ENCODE measurements at places on chromosomes 5 and 9.

DNA sequence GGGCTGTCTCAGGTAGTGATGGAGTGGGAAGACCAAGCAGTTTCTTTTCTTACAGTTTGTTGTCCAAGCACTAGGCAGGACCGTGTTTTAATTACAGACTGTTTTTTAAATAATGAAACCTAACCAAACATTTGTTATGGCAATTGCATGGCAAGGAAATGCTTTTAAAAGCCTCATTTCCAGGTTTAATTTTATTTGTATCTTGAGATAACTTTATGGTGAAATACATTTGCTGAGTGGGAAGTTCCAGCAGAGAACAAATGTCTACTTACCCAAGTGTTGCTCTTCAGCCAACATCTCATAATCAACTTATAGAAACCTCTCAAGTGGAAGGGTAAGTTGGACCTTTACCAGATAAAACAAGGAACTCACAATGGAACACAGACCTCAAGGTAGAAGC is 11.8 kb upstream of the LHFPL2 start:
- DNase-seq, result no peak

GRCh38 chr5:158283397-158283796 is 424.5 kb upstream of the CLINT1 start:
- DNase-seq, result no peak

DNA sequence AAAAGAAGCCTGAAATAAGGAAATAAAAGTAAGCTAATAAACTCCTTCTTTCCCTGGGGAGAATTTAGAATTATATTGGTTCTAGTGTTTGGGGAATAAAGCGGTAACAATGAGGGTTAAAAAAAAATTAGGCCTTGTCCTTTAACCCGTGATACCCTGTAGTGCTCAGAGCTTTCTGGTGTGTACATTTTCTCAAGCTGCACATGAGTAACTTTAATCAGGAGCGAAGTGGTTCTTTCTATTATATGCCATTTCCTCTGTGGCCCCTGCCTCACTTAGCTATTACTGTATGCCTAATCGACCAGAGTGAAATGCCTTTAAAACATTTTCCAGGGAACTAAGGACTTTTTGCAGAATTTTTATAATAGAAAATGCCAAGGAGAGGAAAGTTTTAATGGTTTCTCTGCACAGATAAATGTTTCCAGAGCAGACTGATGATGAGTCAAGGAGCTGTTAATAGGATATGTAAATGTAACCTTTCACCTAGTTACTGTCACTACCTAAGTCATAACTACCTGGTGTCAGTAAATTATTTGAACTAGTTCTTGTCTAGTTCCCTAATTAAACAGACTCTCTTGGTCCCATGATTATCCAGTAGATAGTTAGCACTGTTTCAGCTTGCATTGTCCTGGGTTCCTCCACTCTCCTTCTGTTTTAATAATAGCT is 7.6 kb downstream of the PAM start:
- no peak for DNase-seq

DNA sequence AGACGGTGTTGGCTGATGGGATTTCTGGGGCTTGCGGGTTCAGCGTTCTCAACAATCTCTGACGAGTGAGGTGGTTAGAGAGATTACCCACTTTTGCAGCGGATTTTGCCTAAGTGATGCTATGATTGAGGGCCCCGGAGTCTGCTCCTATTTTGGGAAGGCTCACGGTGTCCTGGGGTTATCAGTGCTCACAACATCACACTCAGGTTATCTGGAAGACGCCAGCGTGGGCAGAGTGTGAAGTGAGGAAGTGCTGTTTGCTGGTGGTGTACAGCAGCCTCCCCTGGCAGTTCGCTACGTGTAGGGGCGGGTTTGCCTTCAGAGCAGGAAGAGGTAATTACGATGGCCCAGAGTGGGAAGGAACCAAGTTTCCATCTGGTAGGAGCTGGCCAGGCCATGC is 341.2 kb upstream of the IRX2 start:
- no peak for DNase-seq

GRCh38 chr9:70988551-70988950 is 132.9 kb downstream of the TRPM3 start:
- DNase-seq, result no peak

DNA sequence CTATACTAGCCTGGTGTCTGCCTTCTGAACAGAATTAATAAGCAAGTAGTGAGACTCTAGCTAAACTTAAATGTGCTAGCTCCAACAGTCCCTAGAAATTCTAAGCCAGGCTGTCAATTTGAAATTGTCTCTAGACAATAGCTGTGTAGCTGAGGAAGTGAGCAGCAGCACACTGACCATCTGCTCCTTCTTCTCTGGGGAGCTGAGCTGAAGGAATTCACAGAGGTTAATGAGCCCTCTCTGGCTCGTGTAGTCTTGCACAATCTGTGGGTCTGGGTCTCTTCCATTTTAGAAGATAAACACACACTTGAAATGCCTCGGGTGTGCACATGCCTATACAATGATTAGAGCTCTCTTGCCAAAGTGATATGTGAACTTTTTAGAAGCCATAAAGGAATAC is 63.5 kb upstream of the BARX1 start:
- no peak for DNase-seq

- no peak for DNase-seq
These were observed 11.8 kb upstream of the REEP5 start for GRCh38 chr5:112933651-112934365.

- no peak for DNase-seq
These were observed 47.8 kb upstream of the CPEB4 start for GRCh38 chr5:173840111-173840983.

DNA sequence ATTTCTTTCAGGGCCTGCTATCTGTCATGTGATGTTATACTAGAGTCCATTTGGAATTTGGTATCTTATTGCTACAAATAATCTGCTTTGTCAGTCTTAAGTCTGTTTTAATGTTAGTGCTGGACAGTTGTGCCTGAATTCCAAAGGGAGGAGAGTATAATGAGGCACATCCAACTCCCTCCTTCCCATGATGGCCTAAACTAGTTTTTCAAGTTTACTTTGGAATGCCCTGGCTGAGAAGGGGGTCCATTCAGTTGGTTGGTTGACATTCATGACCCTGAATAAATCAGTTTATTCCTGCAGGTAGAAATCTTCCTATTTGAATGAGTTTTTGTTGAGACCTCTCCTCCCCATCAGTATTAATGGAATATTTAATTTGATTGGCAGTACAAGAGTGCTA is 9.4 kb upstream of the LRRTM2 start:
- no peak for DNase-seq

- no peak for DNase-seq
These were observed 765.3 kb downstream of the MTRR start for GRCh38 chr5:8634219-8634618.

DNA sequence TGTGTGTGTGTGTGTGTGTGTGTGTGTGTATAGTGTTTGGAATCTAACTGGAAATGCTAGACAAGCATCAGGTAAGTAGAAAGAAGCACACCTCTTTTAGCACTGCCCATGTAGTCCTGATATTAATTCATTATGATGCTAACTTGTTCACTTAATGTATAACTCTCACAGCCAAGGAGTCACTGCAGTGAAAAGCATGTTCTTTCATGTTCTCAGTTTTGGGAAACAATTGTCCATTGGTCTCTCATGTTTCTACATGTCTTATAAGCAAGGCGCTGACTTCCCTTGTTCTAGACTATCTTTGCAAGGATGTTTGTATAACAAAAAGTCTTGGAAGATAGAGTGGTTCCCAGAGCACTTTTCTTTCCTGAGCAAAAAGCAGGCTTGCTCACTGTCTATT is 148.8 kb upstream of the TNPO1 start:
- DNase-seq, result no peak

DNA sequence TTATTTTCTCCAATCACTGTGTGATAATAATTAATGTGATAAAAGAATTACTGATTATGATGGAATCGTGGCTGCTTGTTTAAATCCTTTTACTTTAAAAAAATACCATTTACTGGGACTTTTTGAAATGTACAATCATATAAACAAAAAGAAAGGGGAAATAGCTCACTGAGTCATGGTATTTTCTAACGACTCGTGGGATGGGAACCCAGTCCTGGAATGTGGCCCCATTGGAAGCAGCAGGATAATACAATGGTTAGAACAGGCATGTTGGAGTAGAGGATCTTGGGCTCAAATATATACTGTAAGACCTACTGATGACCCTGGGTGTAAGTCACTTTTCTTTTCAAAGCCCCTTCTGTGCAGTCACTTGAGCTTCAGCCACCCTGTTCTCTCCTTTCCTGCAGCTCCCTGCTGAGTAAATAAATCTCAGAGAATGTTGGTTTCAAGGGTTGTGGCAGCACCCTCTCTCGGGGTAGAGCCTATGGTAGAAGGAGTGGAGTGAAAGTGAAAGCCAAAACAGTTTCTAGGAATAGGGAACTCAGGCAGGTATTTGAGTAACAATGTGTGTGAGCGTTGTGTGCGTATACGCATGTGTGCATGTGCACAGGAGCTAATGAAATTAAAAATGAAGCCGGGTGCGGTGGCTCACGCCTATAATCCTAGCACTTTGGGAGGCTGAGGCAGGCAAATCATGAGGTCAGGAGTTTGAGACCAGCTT is 40.8 kb upstream of the LARP1 start:
- no peak for DNase-seq

DNA sequence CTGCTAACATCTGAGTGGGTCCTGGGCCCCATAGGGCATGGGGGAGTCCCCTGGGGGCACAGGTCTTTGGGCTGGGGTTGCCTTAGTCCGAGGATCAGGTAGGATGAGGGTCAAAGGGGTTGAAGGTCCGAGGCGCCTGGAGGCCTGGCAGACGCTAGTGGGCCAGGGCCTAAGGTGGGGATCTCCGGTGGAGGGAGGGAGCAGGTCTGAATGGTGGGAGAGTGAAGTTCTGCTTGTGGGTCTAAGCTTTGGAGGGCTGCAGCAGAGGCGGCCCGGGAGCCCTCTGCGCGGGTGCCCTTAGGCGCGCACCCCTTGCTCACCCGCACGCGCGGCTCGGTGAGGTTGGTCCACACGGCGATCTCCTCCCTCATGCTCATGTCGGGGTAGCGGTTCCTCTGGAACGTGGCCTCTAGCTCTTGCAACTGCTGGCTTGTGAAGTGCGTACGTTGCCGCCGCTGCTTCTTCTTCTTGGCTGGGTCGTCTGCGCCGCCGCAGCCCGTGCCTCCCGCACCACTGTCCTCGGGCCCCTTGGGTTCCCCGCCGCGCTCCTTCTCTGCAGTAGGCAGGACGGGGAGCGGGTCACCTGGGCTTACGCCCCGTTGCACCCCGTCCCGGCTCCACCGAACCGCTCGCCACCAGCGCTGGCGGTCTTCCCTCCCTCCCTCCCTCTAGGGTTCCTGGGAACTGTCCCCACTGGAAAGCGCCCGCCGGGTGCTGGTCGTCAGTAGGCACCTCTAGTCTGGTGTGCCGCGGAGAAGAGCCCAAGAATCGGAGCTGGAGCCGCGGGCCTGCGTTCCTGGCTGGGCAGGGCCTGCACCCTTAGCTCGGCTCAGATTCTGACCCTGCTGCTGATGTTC is 2.8 kb downstream of the PITX1 start:
- no peak for DNase-seq

GRCh38 chr5:78920604-78921003 is 64.5 kb downstream of the ARSB start:
- DNase-seq, result no peak

DNA sequence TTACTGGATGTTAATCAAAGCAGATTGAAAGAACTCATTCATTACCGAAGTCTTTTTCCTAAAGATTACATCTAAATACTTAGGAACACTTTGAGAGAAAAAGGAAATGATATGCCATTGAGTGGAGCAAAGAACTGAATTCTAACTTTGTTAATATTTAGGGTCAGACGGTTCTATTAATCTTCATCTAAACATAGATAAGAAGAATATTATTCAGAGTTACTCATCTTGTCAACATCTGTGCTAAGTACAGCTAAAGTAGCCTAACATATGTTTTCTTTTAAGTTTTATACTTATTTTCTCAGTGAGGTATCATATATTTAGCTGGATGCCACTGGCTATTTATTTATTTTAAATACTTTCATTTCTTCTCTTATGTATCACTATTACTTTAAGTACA is 1763.7 kb downstream of the EFNA5 start:
- no peak for DNase-seq

DNA sequence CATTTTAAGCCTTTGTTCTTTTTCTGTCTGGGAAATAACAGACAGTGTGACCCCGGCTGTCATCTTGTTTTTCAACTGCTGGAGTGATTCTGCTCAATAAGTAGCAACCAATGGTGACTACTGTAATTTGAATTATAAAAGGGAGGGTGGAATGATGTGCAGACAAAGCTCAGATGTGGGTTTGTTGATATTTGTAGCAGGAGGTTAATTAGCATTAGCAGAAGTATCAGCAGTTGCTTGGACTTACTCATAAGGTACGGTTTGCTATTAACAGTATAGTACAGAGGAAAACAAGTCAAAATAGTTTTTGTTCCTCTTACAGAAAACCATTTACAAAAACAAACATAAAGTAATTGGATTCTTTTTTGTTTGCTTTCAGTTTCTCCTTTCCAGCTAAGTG is 140.4 kb downstream of the TUSC1 start:
- no peak for DNase-seq

DNA sequence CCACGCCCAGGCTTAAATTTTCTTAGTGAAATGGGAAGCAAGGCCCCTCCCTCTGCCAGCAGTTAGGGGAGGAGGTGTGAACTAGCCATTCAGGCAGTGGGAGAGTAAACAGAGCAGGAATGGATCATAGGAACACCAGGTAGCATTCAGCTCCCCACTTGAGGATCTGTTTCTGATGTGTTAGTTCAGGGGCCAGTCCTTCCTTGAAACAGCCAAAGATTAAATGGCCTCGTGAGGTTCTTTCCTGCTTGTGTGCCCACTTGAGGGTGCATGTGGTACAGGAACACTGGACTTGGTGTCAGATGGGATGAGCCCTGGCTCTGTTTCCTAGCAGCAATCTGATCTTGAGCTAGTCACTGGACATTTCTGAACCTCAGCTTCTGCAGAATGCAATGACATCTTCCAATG is 21.2 kb downstream of the FAXDC2 start:
- no peak for DNase-seq

GRCh38 chr5:313806-314376 is 7.6 kb upstream of the AHRR start:
- no peak for DNase-seq

GRCh38 chr5:6510132-6510531 is 61.5 kb downstream of the UBE2QL1 start:
- no peak for DNase-seq

GRCh38 chr5:133494232-133494922 is 118.0 kb downstream of the FSTL4 start:
- DNase-seq, result no peak

- DNase-seq, result no peak
These were observed 199.7 kb downstream of the ARHGEF28 start for GRCh38 chr5:73825736-73826135.

GRCh38 chr9:107707428-107707837 is 217.9 kb upstream of the KLF4 start:
- no peak for DNase-seq

GRCh38 chr5:143235423-143235822 is 168.1 kb downstream of the NR3C1 start:
- no peak for DNase-seq

GRCh38 chr5:108238461-108238860 is 143.4 kb downstream of the FBXL17 start:
- no peak for DNase-seq
